ENCODE measurements at places on chromosomes 3 and 15. TPM values are rescaled to one million over a fixed set of nuclear protein-coding genes. Genes with fewer than 3 reads are reported as not detected.

Gene PP2D1
- total RNA-seq = not detected

Gene IL16
- total RNA-seq = 1.8 TPM

Gene WWTR1
- total RNA-seq = 11.8 TPM

Gene VIPR1
- 2.0 TPM for total RNA-seq

Gene ATR
- total RNA-seq = 35.0 TPM

Gene NRROS
- 1.9 TPM for total RNA-seq

Gene ADCY5
- 23.5 TPM for total RNA-seq

Gene AQP9
- total RNA-seq = 0.09 TPM

Gene TCF12
- total RNA-seq = 250 TPM

Gene CCR8
- not detected for total RNA-seq

Gene DNAH12
- 1.7 TPM for total RNA-seq

Gene GP5
- total RNA-seq = 0.09 TPM

Gene TRPM1
- not detected for total RNA-seq

Gene BRPF1
- total RNA-seq = 15.0 TPM

Gene IL1RAP
- total RNA-seq = 6.4 TPM

Gene CNTN3
- 16.2 TPM for total RNA-seq

Gene GRAMD1C
- total RNA-seq = 11.6 TPM

Gene MST1R
- 1.4 TPM for total RNA-seq

Gene RTP3
- not detected for total RNA-seq

Gene FAM227B
- 7.6 TPM for total RNA-seq

Gene CCR1
- total RNA-seq = 1.6 TPM

Gene NANOGP8
- 0.91 TPM for total RNA-seq

Gene GHSR
- not detected for total RNA-seq

Gene PDHB
- 44.9 TPM for total RNA-seq

Gene ZBED2
- not detected for total RNA-seq

Gene CHRM5
- 0.27 TPM for total RNA-seq

Gene C3orf49
- total RNA-seq = not detected

Gene FMN1
- total RNA-seq = 1.8 TPM

Gene FAM81A
- total RNA-seq = 4.9 TPM

Gene GOLGA8O
- not detected for total RNA-seq
